ENCODE measurements at places on chromosomes 12 and 14.
A peak's percentile ranks its signal among the peaks of the same experiment; 100 is the strongest.

DNA sequence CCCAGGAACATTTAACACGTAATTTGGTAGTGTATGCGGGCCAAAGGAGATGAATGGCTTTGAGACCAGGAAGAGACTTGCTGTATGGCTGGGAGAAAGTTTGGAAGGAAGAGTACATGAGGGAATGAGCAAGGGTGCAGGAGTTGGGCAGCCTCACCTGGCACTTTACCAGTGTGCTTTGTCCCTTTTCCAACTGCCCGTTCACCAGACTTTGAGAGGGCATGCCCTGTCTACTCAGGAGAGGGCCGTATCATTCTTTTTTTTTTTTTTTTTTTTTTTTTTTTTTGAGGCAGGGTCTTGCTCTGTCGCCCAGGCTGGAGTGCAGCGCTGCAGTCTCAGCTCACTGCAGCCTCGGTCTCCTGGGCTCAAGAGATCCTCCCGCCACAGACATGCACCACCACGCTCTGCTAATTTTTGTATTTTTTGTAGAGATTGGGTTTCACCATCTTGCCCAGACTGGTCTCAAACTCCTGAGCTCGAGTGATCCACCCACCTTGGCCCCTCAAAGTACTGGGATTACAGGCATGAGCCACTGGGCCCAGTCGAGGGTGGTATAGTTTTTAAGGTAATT, 6.5 kb downstream of the DYNC1H1 start:
- DNase-seq, result no peak

GRCh38 chr12:131220331-131220685, 266.6 kb downstream of the ADGRD1 start:
- DNase-seq, result no peak

GRCh38 chr14:77302926-77303325, 17.8 kb downstream of the POMT2 start:
- no peak for DNase-seq

DNA sequence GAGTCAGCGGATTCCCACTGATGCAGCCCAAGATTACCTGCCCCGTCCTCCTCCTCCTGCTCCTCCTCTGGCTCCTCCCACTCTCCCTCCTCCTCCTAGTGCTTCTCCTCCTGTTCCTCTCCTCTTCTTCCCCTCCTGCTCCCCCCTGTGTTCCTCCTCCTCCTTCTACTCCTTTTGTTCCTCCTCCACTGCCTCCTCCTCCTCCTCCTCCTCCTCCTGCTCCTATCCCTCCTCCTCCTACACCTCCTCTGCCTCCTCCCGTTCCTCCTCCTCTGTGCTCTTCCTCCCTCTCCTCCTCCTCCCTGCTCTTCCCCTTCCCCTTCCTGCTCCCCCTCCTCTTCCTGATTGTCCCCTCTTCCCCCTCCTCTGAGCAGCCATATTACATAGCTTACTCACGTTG, 141.3 kb downstream of the CACNA1C start:
- DNase-seq, result no peak

- no peak for DNase-seq
Measured at GRCh38 chr14:93262446-93262845, 55.4 kb downstream of the UBR7 start.

DNA sequence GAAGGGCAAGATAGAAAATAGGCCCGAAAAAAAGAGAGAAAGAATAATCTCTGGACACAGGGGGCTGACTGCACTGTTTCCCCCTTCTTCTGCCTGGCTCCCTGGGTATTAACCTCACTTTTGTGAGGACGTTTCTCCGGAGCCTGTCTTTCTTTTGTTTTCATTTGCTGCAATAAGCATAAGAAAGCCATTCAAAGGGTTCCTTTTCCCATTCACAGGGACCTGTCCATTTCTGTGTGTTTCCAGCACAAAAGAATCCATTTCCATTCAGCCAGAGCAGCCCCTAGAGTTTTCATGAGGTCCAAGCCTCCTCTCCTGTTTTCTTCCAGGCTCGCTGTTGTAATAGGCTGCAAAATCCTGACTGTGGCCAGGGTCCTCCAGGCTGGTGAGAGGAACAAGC, 16.8 kb downstream of the PLXNC1 start:
- DNase-seq, result no peak

DNA sequence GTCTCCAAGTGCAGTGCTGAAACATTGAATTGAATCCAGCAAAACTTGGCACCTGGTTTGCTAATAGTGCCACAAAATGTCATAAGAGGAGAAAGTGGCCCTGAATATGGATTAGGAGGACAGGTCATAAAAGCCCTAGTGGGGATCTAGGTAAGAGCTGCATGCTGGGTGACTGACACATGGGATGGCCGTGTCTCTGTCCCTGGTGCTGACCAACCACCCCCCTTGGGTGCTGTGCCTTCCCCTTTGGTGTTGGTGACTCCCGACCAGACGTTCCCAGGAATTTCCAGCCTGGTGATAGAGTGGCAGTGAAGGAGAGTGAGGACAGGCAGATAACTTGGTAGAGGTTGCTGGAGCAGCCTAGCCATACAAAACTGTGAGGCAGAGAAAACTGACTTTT, 142.8 kb downstream of the VRK1 start:
- DNase-seq, result no peak

- no peak for DNase-seq
Measured at GRCh38 chr12:125824276-125824675, 759.0 kb downstream of the AACS start.

- DNase-seq, result no peak
Measured at GRCh38 chr14:104321088-104321801, 182.9 kb downstream of the KIF26A start.

DNA sequence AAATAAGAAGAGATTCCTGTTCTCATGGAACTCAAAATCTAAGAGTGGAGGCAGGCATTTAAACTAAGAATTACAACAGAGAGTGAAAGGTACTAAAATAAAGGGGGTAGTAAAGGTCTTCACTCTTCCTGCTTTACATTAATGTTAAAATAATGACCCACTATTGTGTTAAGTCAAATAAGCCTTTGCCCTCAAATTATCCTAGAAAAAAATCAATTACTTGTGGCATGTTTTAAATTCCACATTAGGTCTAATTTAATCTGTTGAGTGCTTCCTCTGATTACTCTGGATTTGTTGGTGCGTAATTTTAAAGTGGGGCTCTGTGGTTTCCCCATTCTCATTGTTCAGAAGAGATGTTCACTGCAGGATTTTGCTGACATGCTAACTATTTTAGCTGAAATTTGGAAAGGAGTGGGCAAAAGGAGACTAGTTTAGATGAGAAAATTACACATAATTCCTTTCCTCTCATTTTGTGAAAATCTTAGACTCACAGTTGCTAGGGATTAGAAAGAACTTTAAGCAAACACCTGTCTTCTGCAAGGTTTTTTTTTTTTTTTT, 35.5 kb downstream of the BTG1 start:
- DNase-seq, result no peak

- DNase-seq, result no peak
Measured at GRCh38 chr12:47318963-47319362, 239.2 kb upstream of the AMIGO2 start.

- no peak for DNase-seq
Measured at GRCh38 chr12:122813310-122813713, 21.9 kb upstream of the HIP1R start.

DNA sequence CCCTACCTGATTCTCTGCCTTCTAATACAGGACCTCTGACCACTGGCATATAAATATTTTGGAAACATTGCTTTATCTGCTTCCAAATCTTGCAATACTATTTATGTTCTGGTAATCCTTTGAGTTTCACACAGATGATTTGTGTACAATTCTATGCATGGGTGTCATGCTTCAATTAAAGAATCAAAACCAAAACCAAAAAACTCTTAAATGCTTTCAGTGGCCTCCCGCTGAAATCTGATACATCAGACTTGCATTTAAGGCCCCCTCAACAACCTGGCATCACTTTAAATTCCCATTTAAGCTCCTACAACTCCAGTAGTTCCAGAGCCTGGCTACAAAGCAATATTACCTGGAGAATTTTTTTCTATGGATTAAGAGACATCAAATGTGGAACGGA, 221.7 kb upstream of the NAV3 start:
- no peak for DNase-seq

DNA sequence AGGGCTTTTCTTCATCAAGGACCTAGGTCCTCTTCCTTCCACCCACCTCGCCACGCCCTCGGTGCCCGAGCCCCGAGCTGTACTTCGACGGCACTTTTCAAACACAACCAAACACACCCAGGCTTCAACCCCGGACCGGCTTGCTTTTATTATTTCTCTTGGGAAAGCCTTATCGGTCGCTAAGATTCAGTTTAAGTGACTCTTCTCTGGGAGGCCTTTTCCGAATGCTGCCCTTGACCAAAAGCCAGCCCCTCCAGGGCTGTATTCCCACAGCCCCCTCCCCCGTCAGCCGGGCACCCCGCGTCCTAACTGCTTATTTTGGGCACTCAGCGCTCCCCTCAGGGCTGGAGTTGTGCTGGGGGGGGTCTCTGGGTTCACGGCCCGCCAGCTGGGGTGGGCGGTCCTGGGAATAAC, 644 bp upstream of the PPP4R4 start:
- no peak for DNase-seq

GRCh38 chr12:5466521-5466960, 34.6 kb downstream of the NTF3 start:
- DNase-seq, result no peak

GRCh38 chr12:127635838-127636237, 631.1 kb upstream of the TMEM132C start:
- no peak for DNase-seq

DNA sequence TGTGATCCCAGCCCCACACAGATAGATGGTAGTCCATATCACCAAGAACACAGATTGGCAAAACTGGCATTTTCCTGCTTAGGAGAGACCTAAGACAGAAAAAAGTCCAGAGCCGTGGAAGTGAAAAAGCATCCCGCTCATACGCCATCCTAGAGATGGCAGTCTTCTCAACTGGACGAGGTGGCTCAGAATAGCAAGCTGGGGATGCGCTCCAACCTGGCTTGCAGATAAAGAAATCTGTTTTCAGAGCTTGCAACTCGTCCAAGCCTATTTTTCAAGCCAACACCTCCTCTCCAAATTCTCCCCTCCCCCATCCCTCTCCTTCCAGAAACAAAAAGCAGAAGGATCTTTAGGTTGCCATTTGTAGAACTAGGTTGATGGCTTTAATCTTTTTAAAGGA, 74.3 kb upstream of the OTX2 start:
- no peak for DNase-seq

GRCh38 chr12:131901431-131902331, 7.3 kb downstream of the ULK1 start:
- DNase-seq, result no peak

- DNase-seq, result peak; percentile 33
Measured at GRCh38 chr12:2752676-2753371, 41.9 kb upstream of the FKBP4 start.

GRCh38 chr12:115983226-115983798, 294.2 kb downstream of the MED13L start:
- DNase-seq, result no peak

- no peak for DNase-seq
Measured at GRCh38 chr14:100105357-100106169, 40.3 kb downstream of the EVL start.

DNA sequence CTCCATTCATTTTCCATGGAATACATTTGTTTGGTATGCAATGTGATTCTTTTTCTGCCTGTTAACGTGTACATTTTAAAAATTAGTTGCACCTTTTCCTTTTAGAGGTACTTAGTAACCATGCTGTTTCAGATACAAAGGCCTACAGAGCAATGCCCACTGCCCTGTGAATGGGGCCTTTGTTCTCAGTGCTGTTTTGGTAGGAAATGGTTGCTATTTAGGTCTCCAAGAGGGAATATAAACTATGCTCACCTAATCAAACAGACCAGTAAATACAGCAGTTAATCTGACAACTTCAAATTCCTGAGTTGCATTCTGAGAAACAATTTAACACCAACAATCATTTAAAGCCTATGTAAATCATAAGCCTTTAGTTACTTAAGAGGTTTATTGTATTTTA, 188.7 kb downstream of the BCAT1 start:
- DNase-seq, result no peak

DNA sequence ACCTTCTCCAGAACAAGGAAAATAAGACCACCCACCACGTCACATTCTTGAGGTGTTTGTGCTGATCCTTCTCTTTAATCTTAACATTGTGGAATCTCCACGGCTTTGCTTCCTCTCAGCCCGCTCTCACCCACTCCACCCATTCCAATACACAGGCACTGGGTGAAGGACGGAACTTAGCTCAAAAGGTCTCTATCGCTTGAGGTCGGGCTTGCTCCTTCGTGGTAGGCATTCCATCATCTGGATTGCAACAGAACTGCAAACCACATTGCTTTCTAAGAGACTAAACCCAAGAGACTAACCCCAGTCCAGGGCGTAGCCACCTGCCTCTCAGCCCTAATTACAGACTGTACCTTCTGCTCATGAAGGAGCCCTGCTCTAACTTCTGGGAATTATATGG, 24.0 kb upstream of the MDM2 start:
- DNase-seq, result no peak

DNA sequence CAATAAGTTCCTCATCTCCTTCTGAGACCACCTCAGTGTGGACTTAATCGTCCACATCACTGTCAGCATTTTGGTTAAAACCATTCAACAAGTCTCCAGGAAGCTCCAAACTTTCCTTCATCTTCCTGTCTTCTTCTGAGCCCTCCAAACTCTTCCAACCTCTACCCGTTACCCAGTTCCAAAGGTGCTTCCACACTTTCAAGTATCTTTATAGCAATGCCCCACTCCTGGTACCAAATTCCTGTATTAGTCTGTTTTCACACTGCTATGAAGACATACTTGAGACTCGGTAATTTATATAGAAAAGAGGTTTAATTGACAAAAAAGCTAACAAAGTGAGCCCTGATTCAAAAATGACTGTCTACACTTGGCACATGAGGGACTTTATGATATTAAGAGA, 22.8 kb downstream of the EMP1 start:
- no peak for DNase-seq
